Stimulated activated CD4-positive, alpha-beta T cell treated with anti-CD3 and anti-CD28 coated beads, Interleukin-15, amount 100 ng/mL, for 1 hour (primary cell): ENCODE measurements at places on chromosomes 5 and 9.

GRCh38 chr5:9265441-9266287, 280.2 kb downstream of the SEMA5A start:
- no peak for DNase-seq

GRCh38 chr5:92758552-92758951, 822.5 kb downstream of the NR2F1-AS1 start:
- no peak for DNase-seq

DNA sequence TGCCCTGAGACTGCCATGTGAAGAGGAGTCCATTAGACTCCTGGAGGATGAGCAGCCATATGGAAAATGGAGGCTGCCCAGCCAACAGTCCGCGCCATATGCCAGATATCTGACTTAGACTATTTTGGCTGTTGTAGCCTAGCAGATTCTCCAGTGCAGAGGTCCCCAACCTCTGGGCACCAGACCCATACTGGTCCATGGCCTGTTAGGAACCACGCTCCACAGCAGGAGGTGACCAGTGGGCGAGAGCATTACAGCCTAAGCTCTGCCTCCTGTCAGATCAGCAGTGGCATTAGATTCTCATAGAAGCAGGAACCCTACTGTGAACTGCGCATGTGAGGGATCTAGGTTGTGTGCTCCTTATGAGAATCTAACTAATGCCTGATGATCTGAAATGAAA, 851.9 kb downstream of the NR2F1-AS1 start:
- DNase-seq, result no peak

- DNase-seq, result no peak
Observed at GRCh38 chr9:78698371-78698770, 401.4 kb downstream of the PSAT1 start.

GRCh38 chr9:124005029-124005771, 6.4 kb upstream of the LHX2 start:
- DNase-seq, result no peak

DNA sequence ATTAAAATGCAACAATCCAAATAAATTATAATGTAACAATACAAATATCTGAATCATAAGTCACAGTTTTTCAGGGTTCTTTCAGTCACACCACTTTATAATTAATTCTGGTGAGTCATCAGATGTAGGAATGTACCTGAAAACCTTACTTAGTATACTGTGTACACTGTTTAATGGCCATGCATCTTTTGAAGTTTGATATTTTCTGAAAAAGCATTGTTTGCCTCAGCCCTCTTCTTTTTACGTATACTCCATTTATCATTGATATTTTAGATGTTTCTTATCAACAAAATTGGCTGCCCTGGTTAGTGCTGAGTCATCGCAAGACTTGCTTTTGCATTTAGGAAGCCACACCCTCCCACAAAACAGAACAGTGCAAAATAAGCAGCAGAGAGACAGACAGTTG, 218.6 kb downstream of the PJA2 start:
- no peak for DNase-seq
